Stimulated activated CD4-positive, alpha-beta T cell treated with anti-CD3 and anti-CD28 coated beads, TNF-alpha, amount 100 ng/mL, for 48 hours (primary cell): ENCODE measurements at places on chromosomes 16 and 17.

DNA sequence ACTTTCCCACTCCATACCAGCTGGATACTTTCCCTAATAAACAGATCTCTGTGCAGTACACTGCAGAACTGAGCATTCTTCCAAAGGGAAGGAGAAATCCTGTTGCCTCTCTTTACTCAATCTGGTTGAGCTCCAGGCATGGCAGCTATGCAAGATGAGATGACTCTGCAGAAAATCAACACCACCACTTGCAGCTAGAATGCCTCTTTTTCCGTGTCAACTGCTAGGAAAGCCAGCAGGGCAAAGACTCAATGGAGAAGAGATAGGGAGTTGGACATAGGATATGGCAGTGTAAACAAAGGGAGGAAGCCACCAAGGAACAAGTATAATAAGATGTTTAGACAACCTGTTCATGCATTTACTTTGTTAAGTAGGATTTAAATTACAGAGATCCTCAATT, 40.4 kb upstream of the CORO6 start:
- no peak for DNase-seq

DNA sequence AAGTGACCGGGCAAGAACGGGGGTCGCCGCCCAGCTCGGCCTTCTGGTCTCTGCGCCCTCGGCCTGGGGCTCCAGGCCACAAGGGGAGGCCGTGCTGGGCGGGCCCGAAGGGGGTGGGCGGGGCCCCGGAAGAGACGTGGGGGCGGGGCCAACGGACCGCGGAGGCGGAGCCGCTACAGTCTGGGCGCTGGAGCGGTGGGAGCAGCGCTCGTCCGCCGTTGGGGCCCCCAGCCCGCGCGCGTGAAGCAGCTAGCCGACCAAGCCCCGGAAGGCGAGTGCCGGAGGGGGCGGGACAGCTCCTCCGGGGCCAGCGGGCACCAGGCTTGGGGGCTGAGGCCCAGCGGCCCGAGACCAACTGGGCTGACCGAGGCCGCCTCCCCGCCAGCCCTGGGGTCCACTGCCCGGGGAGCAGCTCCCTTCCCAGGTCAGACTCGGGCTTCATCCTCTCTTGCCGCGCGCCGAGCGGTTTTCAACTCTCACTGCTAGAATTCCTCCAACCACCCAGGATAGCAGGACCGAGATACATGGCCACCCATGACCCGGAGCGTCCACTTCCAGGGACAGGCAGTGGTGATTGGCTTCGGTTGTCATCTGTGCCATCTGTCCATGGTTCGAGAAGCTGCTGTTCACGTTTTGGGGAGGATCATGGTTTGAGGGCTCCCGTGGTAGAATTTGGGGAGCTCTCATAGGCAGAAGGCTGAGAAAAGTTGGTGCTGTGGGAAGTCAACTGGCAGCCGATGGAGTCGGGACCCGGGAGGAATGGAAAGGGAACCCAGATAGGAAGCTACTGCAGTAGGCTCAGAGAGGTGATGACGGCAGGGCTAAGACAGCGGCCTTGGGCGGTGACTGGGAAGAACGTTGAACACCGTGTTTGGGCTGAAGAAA, 44.6 kb upstream of the LCMT1 start:
- peak; percentile 69 for DNase-seq

DNA sequence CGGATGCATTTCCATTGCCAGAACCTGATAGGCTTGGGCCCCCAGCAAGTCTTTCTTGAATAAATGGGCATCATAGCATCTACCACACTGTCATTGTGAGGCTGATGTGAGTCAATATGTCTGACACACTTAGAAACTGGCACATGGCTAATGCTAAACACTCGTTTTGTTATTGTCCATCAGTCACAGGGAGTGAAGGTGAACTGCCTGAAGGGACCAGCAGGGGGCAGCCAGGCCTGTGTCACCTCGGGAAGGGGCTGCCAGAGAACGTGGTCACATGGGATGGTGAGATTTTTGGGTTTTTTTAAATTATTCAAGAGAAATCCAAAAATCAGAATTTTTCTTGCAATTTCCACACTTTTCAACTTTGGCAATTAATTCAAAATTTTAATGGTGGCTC, 831 bp upstream of the RCVRN start:
- no peak for DNase-seq

DNA sequence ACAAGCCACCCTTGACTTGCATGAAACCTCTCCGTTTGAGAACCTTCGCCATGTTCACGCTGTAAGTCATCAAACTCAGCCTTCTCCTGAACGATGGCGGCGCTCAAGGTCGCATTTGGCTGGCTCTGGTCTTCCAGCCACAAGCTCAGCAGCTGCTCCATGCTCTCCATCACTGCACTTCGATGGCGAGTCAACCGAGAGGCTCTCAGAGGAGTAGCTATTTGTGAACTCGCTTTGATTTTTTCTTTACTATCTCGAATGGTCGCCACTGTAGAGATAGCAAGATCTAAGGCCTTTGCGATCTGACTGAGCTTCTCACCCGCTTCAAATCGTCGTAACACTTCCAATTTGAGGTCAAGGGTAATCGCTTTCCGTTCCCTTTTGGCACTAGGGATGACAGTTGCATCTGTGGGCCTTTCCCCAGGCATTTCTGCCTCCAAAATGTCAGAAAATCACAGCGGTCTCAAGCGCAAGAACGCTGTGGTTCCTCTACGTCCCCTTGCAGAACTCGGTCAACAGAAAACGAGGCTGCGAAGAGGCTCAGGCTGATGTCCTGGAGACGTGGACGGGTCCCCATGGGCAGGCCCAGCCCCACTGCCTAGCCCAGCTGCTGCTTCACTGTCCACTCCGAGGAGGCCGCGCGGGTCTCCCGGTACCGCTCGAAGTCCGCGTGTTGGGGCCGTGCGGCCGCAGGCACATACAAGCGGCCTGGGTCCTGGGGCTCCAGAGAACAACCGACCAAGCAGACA, 23.1 kb downstream of the DEF8 start:
- DNase-seq = no peak

GRCh38 chr17:17572010-17572785, 19.3 kb downstream of the PEMT start:
- DNase-seq = no peak

DNA sequence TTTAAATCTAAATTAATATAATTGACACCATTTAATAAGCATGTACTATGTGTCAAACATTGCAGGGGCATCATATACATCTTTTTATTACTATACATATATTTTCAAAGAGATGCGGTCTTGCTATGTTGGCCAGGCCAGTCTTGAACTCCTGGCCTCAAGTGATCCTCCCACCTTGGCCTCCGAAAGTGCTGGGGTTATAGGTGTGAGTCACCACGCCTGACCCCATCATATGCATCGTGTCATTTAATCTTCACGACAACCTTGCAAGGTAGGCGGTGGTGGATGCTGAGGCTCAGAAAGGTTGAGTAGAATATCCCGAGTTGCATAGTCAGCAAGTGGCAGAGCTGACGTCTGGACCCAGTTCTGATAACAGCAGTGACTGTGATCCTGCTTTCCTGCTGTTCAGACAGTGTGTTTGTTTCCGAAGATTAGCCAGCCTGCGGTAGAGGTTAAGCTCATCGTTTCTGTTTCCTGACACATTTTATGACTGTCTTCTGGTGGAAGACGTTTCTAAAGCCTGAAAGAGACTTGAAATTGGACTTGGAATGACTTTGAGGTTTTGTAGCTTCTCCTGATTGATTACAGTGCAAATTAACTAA, 316.6 kb downstream of the SNX29 start:
- no peak for DNase-seq

DNA sequence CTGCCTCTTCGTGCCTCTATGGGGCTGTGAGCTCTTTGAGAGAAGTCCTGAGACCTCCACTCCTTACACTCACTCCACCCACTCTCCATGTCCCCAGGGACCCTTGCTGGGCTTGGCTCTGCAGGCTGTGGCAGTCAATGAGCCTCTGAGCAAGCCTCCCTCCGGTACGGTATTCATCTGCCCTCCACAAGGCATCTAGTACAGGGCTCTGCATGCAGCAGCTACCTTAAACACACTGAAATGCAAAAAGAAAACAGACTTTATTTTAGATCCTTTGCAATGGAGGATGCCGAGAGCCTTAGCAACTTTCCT, 38.9 kb upstream of the SMPD3 start:
- no peak for DNase-seq

GRCh38 chr17:63438092-63439051, 7.7 kb downstream of the CYB561 start:
- DNase-seq = no peak

- DNase-seq = no peak
These were observed 4.8 kb downstream of the SOX8 start for GRCh38 chr16:986411-986810.

- DNase-seq = no peak
These were observed 24.7 kb upstream of the CIITA start for GRCh38 chr16:10852286-10852685.

- no peak for DNase-seq
These were observed 132.5 kb downstream of the AATF start for GRCh38 chr17:37081287-37081686.

DNA sequence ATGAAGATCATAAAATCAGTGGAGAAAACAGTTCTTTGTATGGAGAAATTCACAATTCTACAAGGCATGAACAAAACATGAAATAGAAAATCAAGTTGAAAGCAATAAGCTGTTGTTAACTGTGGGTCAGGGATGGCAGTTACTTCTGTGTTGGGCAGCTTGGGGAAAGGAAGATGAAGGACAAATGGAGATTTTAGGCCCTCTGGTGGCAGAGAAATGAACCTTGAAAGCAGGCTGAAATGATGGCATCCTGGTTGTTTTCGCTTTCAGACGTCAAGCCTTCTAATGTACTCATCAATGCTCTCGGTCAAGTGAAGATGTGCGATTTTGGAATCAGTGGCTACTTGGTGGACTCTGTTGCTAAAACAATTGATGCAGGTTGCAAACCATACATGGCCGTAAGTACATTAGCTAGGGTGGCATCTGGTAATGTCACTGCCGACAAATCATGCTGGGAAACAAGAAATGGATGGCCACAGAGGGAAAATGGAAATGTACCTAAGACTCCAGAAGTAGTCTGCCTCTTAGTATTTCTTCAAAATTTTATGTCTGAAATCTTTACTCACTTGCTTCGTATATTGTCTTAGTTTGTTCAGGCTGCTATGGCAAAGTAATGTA, 108.9 kb downstream of the MAP2K6 start:
- DNase-seq = no peak

- DNase-seq = no peak
These were observed 31.5 kb upstream of the NOL11 start for GRCh38 chr17:67686241-67686640.

- DNase-seq = no peak
These were observed 179.7 kb downstream of the RAB11FIP4 start for GRCh38 chr17:31570951-31571892.

DNA sequence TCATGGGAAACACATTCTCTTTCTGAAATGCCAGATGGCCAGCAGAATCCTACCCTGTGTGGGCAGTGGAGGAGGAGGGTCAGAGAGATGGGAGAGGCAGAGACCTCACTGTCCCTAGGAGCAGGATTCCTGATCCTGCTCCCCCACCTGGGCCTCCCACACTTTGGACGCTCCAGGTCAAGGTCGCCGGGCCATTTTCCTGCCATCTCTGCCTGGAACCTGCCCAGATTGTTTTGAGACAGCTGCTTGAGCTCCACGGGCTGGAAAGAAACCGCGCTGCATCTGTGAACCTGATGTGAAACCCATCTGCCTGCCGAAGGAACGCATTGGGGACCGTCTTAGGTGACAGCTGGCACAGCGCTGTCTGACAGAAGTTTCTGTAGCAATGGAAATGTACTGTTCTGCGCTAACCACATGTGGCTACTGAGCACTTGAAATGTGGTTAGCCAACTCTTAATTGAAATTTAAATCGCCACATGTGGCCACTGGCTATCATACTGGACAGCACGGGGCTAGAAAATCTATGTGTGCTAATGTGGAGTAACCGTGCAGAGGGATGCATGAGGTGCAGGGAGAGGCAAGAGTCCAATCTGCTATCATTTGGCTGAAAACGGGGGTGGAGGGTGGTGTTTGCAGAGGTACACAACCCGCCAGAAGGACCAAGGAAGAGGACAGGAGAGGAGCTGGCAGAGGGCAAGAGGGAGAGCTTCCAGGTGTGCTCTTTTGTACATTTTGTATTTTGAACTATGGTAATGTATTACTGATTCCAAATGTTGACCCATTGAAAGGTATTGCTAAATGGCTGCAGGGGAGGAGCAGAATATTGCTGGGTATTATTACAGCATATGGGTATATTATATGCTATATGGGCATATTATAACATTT, 15.4 kb upstream of the NUBP1 start:
- no peak for DNase-seq

DNA sequence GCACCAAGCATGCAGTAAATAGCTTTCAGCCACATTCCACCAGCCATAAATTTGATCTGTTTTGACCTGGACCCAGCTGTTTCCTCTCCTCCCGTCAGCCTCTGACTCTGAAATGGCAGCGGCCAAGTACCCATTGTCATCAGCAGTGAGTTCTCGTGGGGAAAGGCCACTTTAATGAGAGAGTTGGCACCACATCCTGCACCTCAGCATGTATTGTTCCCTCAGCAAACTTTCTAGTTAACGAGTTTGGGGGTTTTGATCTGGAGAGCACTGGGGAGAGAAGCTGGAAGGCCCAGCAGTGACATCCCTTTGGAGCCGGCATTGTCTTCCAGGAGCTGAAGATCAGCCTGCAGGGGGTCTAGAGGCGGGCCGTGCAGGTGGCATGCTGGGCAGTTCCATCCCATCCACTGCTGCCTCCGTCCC, 84.9 kb downstream of the RPA1 start:
- no peak for DNase-seq

DNA sequence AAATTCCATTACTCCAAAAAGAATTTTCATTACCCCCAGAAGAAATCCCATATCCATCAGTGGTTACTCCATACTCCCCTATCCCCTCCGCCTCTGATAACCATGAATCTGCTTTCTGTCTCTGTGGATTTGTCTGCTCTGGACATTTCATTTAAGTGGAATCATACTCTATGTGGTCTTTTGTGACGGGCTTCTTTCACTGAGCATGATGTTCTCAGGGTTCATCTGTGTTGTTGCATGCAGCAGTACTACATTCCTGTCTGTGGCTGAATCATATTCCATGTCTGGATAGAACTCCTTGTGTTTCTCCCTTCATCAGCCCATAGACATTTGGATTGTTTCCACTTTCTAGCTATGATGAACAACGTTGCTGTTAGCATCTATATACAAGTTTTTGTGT, 59.5 kb upstream of the IRX3 start:
- no peak for DNase-seq

- no peak for DNase-seq
These were observed 3.3 kb downstream of the HOXB2 start for GRCh38 chr17:48541577-48542113.

GRCh38 chr17:56389356-56389755, 204.1 kb upstream of the NOG start:
- DNase-seq = no peak

- DNase-seq = no peak
These were observed 693 bp downstream of the NDRG4 start for GRCh38 chr16:58500430-58501241.

GRCh38 chr17:14330492-14330962, 29.6 kb downstream of the HS3ST3B1 start:
- no peak for DNase-seq

GRCh38 chr17:19263641-19264051, 26.5 kb downstream of the EPN2 start:
- no peak for DNase-seq

- no peak for DNase-seq
These were observed 27.8 kb upstream of the MGAT5B start for GRCh38 chr17:76840443-76840767.
